CD8-positive, alpha-beta memory T cell (primary cell): ENCODE measurements at places on chromosomes 7 and 10. TPM values are rescaled to one million over a fixed set of nuclear protein-coding genes. Genes with fewer than 3 reads are reported as not detected.

GRCh38 chr7:57638666-57639065 lies 188.7 kb downstream of the ZNF716 start:
- no peaks in the 10 kb centered on the region for H3K36me3 ChIP-seq
- no peaks in the 10 kb centered on the region for H3K4me1 ChIP-seq

DNA sequence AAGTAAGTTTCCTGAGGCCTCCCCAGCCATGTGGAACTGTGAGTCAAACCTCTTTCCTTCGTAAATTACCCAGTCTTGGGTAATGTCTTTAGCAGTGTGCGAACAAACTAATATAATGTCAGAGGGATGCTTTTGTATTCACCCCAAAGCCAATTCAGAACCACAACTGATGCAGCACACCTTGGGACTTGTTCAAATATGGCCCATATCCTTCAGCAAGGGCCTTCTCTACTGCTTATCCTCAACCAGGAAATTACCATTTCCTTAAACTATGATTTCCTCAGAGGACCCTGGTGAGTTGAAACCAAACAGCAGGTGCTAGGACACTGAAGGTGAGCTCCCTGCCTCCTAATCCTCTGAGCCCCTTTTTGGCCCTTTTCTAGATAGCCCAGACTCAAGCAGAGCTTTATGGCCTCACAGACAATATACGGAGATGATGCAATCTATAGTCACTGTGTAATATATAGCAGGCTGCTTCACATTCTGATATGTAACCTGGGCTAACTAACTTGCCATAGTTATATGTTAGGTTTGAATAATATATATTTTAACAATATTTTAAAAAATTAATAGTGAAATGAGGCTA lies 15.2 kb downstream of the SRI start:
- DNase-seq = no peak
- no peak overlapping the region for H3K4me3 ChIP-seq
- no peak overlapping the region for H3K27ac ChIP-seq
- H3K4me1 ChIP-seq = no peaks in the 10 kb centered on the region
- peaks cover 19% of the 10 kb centered on the region for H3K36me3 ChIP-seq

GRCh38 chr10:78278058-78278404 lies 244.4 kb downstream of the RPS24 start:
- no peaks in the 10 kb centered on the region for H3K36me3 ChIP-seq

The TRIM74 gene
- total RNA-seq = 0.64 TPM

DNA sequence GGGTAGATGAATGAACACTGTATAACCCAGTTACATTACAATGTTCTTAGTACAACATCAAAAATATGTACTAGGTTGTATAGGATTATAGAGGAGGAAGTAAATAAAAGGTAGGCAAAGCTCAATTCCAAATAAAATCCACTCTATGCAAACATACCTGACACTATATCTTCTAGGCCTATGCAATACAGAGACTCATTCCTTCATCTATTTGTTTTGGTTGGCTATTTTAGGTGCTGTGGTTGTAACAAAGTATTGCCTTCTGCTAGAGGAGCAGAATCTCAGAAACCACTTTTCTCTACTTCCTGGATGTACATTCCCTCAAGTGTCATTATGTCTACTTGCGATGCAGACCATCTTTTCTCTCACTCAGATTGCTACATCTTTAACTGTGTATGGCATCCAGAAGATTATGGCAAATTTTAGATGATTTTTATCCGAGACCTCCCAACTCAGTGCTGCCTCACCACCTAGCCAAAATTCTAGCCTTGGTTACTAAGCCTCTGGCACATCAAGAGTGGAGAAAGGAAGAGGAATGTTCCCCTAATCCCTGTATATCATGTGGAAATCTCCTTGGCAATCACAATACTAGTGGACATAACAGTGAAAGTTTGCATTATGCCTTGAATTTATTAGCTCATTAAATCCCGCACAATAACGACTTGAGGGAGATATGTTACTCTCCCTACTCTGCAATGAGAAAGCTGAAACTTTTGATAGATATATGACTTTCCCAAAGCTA lies 5.5 kb upstream of the TFPI2 start:
- no peaks in the 10 kb centered on the region for H3K36me3 ChIP-seq
- no peak for DNase-seq
- no peaks in the 10 kb centered on the region for H3K4me1 ChIP-seq
- no peak overlapping the region for H3K4me3 ChIP-seq
- H3K27ac ChIP-seq = no peak overlapping the region
- no peaks in the 10 kb centered on the region for H3K27me3 ChIP-seq

The PHKG1 gene
- 1.2 TPM for total RNA-seq

The HSPA12A gene
- 0.07 TPM for total RNA-seq

DNA sequence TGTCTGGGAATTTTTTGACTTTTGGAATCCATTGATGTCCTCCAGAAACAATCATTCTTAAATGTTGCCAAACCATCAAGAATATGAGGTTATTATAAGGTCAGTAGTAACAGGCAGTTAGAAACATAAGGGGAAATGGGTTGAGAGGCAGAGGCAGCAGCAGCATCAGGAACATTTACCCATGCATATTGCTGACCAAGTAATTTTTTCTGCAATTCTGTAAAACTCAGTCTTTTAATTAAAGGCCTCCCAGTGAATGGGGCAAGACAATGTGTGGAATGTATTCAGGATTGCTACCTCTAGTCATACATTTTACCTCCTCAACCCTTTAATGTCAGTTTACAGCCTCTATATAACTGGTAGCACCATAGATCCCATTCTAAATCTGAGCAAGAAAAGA lies 66.5 kb upstream of the SKAP2 start:
- no peak for DNase-seq
- H3K27me3 ChIP-seq = no peaks in the 10 kb centered on the region
- no peak overlapping the region for H3K4me3 ChIP-seq
- H3K4me1 ChIP-seq = no peaks in the 10 kb centered on the region

GRCh38 chr10:71333129-71333887 lies 14.2 kb downstream of the SLC29A3 start:
- no peak overlapping the region for H3K4me3 ChIP-seq
- H3K4me1 ChIP-seq = no peaks in the 10 kb centered on the region
- no peaks in the 10 kb centered on the region for H3K27me3 ChIP-seq
- no peak for DNase-seq
- H3K27ac ChIP-seq = no peak overlapping the region
- H3K36me3 ChIP-seq = no peaks in the 10 kb centered on the region

GRCh38 chr10:62543571-62544355 lies 169.6 kb downstream of the ZNF365 start:
- H3K4me1 ChIP-seq = no peaks in the 10 kb centered on the region
- no peaks in the 10 kb centered on the region for H3K27me3 ChIP-seq
- no peak for DNase-seq
